Stimulated activated CD8-positive, alpha-beta memory T cell treated with anti-CD3 and anti-CD28 coated beads, Interleukin-4, amount 100 ng/mL, for 1 hour (primary cell): ENCODE measurements at places on chromosomes 11 and 22.

DNA sequence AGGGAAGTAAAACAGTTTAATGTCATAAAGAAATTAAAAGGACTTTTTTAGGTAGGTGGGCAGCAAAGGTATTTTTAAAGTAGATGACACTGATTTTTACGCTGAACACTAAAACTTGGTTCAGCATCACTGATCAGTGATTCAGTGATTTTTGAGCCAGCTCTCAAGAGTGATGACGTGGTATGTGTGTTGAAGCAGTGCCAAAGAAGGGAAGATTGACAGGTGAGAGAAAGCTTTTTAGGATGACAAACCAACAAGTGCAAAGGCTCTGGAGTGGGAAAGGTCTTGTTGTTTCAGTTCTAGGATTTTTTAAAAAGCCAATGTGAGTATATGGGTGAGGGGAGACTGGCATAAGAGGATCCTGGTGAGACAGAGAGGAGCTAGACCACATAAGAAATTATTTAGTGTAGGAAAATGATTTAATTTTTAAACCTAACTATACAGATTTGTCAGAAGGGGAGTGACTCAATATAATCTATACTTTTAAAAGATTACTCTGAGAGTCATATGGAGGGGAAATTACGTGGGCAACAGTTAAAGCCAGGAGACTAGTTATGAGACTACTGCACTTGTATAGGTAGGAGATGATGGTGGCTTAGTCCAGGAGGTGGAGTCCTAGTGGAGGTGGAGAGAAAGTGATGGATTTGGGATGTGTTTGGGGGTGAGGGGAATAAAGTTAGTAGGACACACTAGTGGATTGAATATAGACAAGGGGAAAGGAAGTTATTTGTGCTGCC, 17.6 kb upstream of the CALCB start:
- DNase-seq, result no peak

GRCh38 chr11:99683933-99684332, 663.2 kb downstream of the CNTN5 start:
- no peak for DNase-seq

- DNase-seq, result no peak
Measured at GRCh38 chr11:4797206-4797605, 7.0 kb downstream of the OR52R1 start.

GRCh38 chr22:30541961-30542810, 4.4 kb downstream of the SEC14L6 start:
- DNase-seq, result no peak

GRCh38 chr11:44597358-44598012, 32.0 kb downstream of the CD82 start:
- DNase-seq, result no peak

DNA sequence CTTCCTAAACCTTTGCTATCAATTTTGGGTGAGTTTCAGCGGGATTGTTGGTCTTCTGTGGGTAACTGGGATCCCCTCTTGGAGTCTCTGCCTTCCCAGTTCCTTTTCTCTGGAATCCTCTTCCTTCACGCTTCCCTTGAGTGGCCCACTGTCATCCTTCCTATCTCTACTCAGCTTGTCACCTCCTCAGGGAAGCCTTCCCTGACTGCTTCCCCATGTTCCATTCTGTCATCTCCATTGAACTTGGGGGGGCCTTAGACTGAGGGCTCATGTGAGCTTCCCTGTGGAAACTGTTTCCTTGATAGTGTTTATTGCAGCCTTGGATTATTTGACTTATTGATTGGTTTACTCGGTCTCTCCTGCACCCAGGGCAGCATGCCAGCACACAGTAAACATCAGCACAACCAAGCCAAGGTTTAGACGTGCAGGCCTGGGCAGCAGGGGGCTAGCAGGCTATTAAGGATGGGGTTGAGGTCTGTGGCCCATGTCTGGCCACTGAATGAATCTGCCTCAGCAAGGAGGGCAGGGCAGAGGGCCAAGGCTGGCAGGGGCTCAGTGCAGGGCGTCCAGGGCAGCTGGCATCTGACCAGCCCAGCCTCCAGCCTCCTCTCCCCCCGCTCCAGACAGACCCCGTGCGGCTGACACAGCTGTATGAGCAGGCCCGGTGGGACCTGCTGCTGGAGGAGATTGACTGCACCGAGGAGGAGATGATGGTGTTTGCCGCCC, 7.2 kb downstream of the TRPT1 start:
- DNase-seq, result no peak

- no peak for DNase-seq
Measured at GRCh38 chr11:103798026-103798425, 238.4 kb upstream of the DDI1 start.

DNA sequence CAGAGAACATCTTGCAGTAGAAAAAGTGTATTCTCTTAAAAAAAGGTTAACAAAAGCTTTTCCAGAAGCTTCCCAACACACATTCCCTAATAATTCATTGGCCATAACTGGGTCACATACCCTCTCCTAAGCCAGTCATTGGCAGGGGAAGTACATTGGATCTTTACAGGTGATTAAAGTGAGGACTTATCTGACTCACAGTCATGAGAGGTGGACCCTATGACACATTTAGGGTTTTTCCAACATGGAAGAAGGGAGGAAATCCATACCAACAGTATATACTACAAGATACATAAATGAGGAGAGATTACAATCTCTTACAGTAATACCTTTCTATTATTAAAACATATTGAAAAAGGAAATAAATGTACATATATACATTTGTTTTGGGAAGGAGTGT, 72.2 kb downstream of the CCDC73 start:
- no peak for DNase-seq

- DNase-seq, result no peak
Measured at GRCh38 chr11:57516061-57516443, 550 bp upstream of the SLC43A1 start.

DNA sequence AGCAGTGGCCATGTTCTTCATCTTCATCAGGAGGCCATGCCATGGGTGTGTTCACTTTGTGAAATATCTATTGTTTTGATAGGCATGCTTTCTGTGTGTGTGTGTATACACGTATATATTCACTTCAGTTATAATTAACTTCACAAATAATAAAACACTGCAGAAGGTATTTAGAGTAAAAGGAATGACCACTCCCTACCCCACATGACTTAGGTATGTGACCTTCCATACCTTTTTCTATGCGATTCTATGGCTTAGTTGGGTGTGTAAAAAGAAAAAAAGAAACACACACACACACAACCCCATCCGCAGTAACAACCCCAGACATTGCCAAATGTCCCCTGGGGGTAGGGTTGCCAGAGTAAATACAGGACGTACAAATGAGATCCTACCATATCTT, 72.0 kb downstream of the CYTH4 start:
- DNase-seq, result no peak

- DNase-seq, result no peak
Measured at GRCh38 chr22:20436768-20437612, 635 bp downstream of the SCARF2 start.

- no peak for DNase-seq
Measured at GRCh38 chr11:12088531-12088930, 21.9 kb upstream of the MICAL2 start.

- no peak for DNase-seq
Measured at GRCh38 chr11:120899720-120900119, 124.2 kb upstream of the TBCEL start.

GRCh38 chr11:75279273-75279672, 38.7 kb downstream of the TPBGL start:
- no peak for DNase-seq

- DNase-seq, result no peak
Measured at GRCh38 chr22:50607659-50608020, 7.0 kb downstream of the MAPK8IP2 start.

- DNase-seq, result no peak
Measured at GRCh38 chr11:40403321-40403720, 1056.1 kb downstream of the LRRC4C start.

GRCh38 chr22:38461414-38462081, 6.3 kb upstream of the KDELR3 start:
- no peak for DNase-seq

DNA sequence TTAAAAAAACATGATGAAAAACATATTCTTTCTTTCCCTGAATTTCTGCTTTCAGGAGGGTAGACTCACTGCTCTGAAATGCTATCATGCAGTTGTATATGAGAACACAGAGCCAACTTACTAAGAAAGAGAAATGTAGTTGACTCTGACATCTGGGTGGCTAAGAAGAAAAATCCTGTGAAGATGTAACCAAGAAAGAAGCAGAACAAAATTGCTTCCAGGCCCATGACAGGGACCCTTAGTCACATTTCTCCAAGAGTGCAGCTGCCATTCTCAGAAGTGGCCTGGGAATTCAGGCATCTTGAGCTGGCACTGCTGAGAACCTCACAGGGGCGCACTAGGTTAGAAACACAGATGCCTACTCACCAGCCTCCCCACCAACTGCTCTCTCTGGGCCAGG, 73.6 kb downstream of the RPL27A start:
- no peak for DNase-seq

DNA sequence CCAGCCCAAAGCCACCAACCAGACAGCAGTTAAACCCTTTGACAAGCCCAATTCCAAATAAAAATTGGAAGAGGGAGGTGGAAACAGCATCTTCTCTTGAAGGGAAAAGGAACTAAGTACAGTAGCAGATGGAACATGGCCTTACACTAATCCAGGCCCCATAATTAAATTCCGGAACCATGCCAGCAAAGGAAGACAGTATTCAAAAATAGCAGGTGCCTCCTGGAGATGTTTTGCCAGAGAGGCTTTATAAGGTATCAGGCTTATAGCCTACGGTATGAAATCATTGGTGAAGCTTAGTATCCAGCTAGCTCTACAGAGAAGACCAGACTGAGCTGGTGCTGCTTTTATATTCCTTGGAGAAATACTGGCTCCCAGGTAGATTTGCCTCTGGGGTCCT, 344.1 kb upstream of the API5 start:
- DNase-seq, result no peak

DNA sequence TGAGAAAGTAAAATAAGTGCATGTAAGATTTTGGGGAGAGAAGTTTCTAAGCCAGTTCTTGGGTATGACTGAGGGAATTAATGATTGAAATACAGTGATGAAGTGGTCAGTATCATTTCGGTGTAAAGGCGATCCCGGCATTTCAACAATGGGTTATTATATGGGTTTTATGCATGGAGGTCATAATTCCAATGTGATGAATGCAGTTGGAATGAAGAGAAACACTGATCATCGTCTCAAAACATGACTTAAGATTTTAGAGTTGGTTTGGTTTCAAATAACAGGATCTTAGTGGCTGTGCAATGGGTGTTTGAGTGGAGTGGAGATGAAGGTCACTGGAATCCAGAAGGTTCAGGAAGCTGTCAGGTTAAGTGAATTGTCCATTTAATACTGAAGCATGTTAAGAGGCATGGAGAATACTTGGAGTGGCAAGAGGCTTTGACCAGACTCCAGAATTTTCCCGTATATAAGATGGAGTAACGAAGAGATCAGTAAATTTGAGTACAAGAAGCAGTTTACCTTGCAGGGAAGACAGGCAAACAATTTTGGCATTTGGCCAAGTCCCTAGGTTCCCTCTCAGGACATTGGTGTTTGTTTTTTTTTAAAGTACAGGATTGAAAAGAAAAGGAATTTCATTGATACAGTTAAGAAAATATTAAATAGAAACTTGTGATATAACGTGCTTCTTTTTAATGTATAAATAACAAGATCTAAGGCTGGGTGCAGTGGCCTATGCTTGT, 96.4 kb upstream of the BIRC3 start:
- DNase-seq, result no peak

DNA sequence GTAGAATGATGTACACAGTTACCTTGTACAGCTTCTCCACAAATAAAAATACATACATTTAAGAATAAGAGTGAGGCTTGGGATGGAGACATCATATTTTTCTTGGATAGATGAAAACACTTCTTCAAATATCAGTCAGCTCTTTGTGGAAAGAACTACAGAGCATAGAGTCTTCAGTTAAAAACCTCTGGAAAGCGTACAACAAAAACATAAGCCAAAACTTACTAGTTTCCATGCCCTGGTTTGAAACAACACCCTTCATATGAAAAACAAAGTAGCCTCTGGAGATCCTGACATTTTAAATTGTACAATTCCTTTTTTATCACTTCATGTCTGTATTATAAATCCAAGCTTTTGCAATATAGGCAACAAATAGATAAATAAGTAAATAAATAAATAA, 7.0 kb upstream of the CEP126 start:
- DNase-seq, result no peak

DNA sequence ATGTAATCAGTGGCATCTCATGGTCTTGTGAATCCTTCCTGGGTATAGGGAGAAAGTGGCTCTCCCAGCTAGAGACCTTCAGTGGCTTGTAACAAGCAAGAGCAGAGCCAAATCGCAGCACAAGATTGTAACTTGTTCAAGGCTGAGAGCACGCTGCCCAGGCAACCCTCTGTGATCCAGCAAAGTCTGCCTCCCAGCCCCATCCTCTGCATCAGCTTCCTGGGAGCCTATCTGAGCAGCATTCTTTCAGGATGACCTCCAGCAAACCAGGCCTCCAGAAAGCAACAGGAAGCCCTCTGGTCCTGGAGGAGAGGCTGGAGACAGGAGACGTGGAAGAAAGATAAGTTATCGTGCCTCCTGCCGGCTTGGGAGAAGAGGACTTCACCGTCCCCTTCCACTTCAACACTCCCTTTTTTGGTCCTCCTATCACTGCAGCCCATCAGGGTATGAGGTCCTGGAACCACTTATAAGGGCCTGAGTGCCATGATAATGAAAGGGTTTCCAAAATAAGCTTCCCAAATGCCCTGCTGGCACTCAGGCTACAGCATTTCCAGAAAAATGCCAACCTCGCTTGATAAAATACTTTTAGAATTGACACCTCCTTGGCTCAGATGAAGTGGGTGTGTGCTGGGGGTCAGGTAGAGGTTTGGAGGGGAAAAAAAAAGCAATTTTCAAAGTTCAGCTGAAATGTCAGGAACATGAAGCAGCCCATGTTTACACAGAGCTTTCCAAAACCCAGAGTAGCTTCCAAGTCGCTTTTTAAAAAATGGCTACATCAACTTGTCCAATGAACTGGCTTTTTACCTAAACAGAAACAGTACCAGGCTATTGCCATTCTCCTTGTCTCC, 80.2 kb downstream of the PLEKHA7 start:
- no peak for DNase-seq

GRCh38 chr11:126808836-126809235, 191.7 kb downstream of the KIRREL3 start:
- no peak for DNase-seq

DNA sequence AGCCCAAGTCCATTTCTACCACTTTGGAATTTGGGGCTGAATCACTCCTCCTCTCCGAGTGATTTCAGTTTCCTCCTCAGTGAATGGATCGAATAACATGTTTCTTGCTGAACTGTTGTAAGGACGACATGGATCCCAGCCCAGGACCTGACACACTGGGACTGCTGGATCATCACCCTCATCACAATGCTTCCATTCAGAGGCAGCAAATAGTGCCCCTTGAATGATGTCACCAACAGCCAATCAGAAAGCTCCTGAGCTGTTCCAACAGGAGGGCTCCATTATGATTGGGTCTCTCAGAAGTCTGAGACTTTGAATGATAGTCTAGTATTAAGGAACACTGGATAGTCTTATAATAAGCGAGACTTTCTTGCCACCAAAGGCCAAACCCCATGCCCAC, 158.9 kb downstream of the MYO18B start:
- no peak for DNase-seq

GRCh38 chr11:62394825-62395538, 23.9 kb upstream of the SCGB1A1 start:
- no peak for DNase-seq

GRCh38 chr22:26398741-26399153, 30.3 kb upstream of the ASPHD2 start:
- no peak for DNase-seq
